ENCODE measurements at places on chromosomes 12 and 14.

DNA sequence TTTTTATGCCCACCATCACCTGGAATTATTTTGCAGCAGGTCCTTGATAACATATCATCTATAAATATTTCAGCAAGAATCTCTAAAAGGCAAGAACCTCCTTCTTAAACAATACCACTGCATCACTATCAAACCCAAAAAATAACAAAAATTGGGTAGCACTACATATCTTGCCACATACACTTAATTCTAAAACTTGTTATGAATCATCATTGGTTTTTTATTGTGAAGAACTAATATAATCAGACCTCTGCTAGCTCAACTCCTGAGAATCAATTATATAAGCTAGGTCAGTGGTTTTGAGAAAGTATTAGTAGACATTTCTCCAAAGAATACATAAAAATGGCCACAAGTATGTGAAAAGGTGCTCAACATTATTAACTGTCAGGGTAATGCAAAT is 23.8 kb downstream of the SLC38A1 start:
- no peak for DNase-seq

- no peak for DNase-seq
Measured at GRCh38 chr14:104294983-104295680, 156.7 kb downstream of the KIF26A start.

DNA sequence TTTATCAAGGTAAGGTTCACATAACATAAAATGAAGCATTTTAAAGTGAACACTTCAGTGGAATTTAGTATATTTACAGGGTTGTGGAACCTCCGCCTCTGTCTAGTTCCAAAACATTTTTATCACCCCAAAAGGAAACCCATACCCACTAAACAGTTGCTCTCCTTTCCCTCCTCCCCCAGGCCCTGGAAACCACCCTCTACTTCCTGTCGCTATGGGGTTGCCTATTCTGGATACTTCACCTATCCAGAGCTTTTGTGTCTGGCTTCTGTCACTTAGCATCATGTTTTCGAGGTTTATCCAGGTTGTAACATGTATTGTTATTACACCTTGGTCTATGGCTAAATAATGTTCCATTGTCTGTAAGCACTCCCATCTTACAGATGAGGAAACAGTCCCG is 27.7 kb upstream of the ZFP36L1 start:
- DNase-seq = no peak

DNA sequence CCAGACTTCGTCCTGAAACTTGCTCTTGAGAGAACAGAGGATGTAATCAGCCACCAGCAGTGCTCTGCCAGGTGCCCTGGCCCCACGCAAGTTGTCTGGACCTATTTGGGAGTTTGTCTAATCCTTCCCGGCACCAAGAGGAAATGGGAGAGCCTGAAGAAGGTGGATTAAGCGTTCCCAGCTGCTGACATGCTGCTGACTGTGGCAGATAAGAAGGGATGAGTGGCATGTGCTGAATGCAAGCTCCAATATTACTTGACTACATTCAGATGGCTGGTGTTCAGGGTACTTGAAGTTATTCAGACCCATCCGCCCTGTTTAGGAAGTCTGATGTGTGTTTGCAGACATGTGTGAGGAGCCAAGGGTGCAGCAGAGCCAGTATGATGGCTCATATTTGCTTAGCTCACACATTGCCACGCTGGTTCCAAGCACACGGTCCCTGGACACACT is 440.6 kb upstream of the CCDC196 start:
- DNase-seq = no peak

GRCh38 chr12:27841392-27841882 is 61.4 kb upstream of the MANSC4 start:
- DNase-seq = no peak

- DNase-seq = no peak
Measured at GRCh38 chr12:47112679-47113078, 32.9 kb upstream of the AMIGO2 start.

All from HuH-7 (cell line).